ENCODE measurements at places on chromosomes 5 and 9.

DNA sequence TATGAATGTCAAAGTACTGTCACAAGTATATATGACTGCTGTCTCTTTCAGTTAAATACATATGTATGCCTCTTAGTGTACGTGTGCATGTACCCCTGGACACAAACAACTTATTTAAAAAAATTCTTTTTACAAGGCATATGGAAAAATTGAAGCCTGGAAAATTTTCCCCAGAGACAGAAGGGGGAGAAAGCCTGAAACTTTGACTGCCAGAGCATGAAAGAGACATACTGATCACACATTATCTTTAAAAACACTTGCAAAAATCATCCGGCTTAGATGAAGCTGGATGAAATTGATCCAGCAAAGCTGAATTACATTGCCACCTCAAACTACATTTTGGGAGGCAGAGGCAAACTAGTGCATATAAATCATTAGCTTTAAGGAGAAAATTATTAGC lies 88.0 kb upstream of the NFIB start:
- no peak for DNase-seq

- DNase-seq, result no peak
These were observed 72.4 kb downstream of the VCAN start for GRCh38 chr5:83543898-83544297.

DNA sequence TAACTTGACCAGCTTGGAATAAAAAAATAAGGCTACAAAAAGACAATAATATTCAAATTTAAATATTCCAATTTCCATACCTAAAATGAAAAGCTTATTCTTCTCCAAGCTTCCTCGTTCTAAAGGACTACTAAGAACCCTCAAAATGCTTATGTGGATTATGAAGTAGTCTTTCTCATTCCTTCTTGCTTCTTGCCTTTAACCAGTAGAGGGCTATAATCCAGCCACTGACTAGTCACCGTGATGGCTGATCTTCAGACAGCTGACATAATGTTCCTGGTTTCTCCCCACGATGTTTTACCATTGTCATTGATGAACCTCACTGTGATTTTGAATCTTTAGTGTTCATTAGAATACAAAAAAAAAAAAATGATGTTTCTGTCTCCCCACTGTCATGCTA lies 515.3 kb downstream of the TLE1 start:
- DNase-seq, result no peak

DNA sequence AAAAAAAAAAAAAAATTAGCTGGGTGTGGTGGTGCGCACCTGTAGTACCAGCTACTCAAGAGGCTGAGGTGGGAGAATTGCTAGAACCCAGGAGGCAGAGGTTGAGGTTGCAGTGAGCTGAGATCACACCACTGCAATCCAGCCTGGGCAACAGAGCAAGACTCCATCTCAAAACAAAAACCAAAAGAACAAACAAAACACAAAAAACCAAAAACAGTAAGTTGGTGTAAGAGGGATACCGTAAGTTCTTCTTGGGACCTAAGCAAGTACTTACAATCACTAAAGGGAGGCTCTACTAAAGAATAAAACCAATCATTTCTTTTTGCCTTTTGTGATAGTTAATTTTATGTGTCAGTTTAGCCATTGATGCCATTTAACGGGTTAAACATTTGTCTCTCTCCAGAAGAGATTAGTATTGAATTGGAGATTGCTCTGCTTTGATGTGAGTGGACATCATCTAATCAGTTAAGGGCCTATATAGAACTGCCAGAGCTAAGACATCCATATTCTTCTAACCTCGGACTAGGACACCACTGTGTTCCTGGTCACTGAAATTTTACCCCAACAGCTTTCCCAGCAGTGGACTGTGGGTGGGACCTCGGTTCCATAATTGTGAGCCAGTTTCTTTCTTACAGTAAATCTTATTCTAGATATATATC lies 10.5 kb upstream of the ETF1 start:
- DNase-seq, result no peak

GRCh38 chr5:79408028-79408427 lies 105.9 kb downstream of the HOMER1 start:
- DNase-seq, result no peak

DNA sequence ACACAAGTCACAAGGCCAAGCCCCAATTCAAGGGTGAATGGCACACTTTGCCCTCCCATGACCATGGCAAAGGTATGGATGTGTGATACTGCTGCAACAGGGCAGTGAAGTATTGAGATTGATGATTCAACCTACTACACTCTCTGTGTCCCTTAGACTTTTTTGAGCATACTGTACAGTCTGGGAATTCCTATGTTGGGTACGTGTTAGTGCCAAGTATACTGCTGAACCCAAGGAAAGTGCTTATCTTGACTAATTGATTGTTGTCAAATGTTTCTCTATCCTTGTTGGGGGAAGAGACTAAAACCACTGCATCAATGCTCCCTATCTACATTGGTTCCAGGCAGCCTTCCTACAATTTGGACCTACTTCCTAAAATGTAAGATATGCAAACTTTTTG lies 93.7 kb downstream of the NDFIP1 start:
- no peak for DNase-seq

GRCh38 chr5:62059960-62060359 lies 246.0 kb upstream of the KIF2A start:
- DNase-seq, result no peak

GRCh38 chr9:93183663-93184431 lies at the start of gene WNK2:
Gene WNK2 (plus strand): TSS chr9:93184139. CDS start chr9:93184930, 791 bp downstream.
- DNase-seq, result no peak

- DNase-seq, result no peak
These were observed 103.9 kb downstream of the C9orf50 start for GRCh38 chr9:129517006-129517405.

DNA sequence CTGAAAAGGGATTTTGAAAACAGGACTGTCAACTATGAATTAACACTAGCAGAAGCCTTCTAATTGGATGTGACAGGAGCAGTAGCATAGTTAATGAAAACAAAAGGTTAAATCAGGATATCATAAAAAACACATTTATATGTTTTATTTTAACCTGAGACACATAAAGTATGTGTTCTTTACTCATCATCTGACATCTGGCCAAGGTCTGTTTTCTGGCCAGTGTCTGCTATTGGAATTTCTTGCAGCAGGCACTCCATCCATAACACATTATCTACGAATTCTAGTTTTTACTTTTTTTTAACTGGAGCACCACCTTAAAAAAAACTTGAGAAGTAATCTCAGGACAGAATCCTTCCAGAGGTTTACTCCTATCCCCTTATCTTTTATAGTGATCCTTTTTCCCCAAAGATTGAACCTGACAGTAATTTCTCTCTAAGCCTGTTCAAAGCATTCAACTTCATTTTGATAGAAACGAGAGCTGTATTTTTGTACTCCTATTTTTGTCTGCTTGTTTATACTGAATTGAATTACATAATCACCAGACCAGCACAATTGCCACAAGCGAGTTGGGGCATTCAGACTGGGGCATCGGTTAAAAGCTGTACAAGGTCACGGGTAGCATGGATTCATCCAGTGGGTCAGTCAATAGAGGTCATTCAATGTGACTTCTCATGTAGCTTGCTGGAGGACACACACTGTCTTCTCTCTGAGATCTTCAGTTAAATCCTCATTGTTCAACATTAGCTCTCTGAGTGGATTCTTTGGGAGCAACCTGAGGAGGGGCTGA lies 205.6 kb upstream of the CLINT1 start:
- DNase-seq, result no peak

DNA sequence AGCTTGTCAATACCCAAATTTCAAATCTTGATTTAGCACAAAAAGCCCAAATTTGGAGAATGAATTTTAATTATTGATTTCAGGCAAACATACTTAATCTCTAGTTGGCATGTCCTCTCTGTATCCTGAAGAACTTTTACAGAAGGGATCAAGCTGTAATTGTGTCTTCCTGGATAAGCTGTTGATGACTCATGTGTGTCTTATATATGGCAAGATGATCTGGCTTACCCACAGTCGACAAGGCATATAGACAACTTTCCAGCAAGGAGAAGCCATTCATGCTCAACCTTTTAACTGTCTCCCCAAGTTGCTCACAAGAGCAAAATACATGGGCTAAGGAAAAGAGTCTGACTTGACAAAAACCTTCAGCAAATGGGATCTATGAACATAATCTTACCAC lies 112.5 kb upstream of the SLCO6A1 start:
- no peak for DNase-seq

DNA sequence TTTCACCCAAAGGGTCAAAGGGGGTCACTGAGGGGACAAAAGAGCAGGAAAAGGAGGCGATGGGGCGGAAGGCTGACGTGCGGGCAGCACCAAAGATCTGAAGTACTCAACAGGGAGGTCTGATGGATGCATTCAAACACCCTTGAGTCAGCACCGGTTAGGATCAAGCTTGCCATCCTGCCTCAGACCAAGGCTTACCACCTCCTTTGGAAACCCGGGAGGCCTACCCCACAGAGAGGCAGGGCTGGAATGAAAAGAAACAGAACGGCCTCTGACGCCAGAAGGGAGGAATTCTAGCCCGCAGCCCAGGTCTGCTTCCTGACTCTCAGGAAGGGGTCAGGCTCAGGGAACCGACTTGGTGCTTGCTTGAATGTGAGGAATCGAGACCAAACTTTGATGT lies 125.6 kb downstream of the PAPPA start:
- no peak for DNase-seq

DNA sequence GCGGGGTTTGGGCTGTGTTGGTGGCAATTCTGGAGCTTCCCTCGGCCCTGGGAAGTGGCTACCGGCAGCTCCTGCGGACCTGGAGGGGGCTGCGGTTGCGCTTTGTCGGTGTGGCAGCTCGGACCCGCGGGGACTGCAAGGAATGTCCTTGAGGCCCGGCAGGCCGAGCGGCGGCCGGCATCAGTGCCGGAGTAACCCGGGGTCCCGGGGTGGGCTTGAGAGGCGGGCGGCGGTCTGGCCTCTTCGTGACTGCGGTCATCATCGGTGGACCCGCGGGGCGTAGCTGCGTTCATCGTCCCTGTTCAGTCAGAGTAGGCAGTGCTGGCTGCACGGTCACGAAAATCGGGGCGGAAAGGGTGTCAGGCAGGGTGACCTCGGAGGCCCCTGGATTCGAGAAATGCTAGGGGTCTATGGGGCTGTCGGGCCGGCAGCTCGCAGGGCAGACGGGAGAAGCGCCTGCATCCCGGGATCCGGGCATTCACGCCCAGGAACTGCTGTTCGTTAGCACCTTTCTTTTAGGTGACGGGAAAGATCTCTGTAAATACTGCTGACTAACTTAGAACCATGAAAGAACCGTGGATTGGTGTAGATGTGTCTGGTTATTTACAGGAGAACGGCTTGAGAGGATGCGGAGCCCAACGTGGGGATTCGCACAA lies 474 bp downstream of the HMGCR start:
- peak; percentile 28 for DNase-seq

- DNase-seq, result no peak
These were observed 144.6 kb upstream of the SLC30A5 start for GRCh38 chr5:68949256-68949655.

DNA sequence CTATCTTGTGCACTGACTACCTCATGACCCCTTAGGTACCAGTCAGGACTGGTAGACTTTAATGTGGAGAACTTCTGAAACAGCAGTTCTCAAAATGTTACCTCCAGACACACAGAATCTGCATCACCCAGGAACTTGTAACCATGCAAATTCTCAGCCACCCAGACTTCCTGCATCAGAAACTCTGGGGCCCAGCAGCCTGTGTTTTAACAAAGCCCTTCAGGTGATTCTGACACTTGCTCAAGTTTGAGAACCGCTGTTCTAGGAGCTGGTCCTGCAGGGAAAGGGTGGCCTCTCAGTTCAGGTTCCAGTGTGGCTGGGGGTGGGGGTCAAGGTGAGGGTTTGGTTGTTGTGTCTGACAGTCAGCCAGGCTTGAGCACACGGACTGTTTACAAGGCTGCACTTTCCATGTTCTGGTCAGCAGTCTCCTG lies 28.4 kb downstream of the ZFP62 start:
- DNase-seq, result no peak

DNA sequence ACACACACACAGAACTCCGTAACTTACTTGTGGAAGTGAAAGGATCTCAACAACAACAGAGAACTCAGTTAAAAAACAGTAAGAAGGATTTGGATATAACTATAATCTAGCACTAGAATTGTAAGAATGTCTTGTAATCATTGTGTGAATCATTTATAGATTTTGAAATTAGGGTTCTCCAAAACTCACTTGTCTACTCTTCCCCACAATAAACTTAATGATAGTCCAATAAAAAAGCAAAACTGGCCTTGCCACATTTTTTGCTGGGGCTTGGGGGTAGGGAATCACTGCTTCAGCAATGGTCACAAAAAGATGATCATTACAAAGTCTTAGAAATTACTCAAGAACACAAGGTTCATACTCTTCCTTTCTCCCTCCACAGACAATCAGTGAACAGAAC lies 8.8 kb downstream of the TBCA start:
- DNase-seq, result no peak

- no peak for DNase-seq
These were observed 16.8 kb downstream of the SIL1 start for GRCh38 chr5:139181322-139181730.

- no peak for DNase-seq
These were observed 58.7 kb upstream of the TNFSF8 start for GRCh38 chr9:114988962-114989599.

DNA sequence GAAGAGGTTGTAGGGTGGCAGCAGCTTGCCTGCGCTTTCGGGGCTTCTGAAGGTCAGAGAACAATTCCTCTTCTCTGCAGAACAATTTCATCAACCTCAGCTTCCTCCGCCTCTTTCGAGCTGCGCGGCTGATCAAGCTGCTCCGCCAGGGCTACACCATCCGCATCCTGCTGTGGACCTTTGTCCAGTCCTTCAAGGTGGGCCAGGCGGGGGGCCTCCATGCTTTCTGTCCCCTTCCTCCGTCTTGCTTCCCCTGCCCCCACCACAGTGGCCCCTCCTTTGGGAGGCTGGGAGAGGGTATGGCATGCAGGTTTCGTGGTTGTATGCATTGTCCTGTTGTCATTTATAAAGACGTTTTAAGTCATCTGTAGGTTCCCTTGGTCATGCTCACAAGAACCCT lies 195.8 kb downstream of the CACNA1B start:
- DNase-seq, result no peak

GRCh38 chr9:89808756-89809181 lies 204.0 kb downstream of the GADD45G start:
- DNase-seq, result peak; percentile 65

DNA sequence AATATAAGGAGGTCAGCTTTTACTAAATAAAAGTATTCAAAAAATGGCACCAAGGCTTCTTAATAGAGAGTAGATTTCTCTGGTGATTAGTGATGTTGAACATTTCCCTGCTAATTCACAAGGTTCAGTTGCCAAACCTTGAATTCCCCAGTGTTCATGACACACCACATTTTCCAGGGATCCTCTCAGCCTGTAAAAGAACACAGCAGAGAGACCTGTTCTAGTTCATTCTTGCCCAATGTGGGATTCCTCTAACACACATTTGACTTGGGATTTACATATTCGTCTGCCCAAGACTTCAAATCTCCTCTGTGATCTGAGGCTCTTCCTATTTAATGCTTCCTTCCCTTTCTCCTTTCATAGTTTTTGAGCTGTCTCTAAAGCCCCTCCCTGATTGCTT lies 273.2 kb upstream of the CDH9 start:
- no peak for DNase-seq

DNA sequence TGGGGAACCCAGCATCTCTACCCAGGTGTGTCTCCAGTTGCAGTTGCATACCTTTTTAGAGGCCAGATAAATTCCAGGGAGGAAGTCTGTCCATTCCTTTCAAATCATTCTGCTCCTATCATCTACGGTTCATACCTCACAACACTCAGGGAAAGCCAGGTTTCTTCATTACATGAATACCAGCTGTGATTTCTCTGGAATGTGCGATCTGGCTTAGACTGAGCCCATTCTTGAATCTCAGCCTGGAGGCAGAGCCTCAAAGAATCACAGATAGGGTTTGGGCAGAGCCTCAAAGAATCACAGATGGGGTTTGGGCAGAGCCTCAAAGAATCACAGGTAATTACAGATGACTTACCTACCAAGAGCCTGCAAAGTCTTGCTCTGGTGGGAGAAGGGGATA lies 7.2 kb downstream of the P4HA2 start:
- no peak for DNase-seq

- peak; percentile 41 for DNase-seq
These were observed 15.1 kb upstream of the CARTPT start for GRCh38 chr5:71703941-71704340.

Measured in SK-N-DZ (cell line).